Lung (tissue), 17 donors: ENCODE measurements at places on chromosomes 11 and 22. TPM values are rescaled to one million over a fixed set of nuclear protein-coding genes. Genes with fewer than 3 reads are reported as not detected.

- no peak for DNase-seq
- H3K36me3 ChIP-seq: no peaks in the 10 kb centered on the region
- no peaks in the 10 kb centered on the region for H3K27me3 ChIP-seq
These were observed 639.3 kb upstream of the KIRREL3 start for GRCh38 chr11:127639916-127640315.

DNA sequence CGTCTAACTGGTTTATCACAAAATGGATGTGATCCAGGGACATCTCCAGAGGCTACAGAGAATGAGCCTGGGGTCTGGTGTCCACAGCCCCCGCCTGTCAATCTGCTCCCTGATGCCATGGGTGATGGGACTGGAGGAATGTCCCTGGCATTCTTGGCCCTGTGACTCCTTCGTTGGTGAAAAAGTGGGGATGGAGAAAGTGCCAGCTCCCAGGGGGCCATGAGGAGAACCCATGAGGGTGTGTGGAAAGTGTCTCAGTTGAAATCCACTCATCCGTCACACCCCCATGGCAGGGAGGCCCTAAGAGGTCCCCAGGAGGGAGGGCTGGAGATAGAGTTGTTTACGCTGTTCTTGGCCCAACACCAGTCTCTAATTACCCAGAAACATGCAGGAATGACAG lies 322.0 kb downstream of the CTTN start:
- H3K27me3 ChIP-seq: no peaks in the 10 kb centered on the region
- no peaks in the 10 kb centered on the region for H3K4me1 ChIP-seq
- H3K27ac ChIP-seq: no peak overlapping the region
- no peak for DNase-seq
- H3K36me3 ChIP-seq: no peaks in the 10 kb centered on the region
- no peak overlapping the region for H3K4me3 ChIP-seq

GRCh38 chr11:102810950-102811660 lies 13.1 kb upstream of the MMP1 start:
- no peak for DNase-seq
- H3K27me3 ChIP-seq: no peaks in the 10 kb centered on the region
- H3K4me1 ChIP-seq: no peaks in the 10 kb centered on the region
- H3K36me3 ChIP-seq: no peaks in the 10 kb centered on the region

Gene TMEM191B
- total RNA-seq: 8.1 TPM

- peak; percentile 92 for DNase-seq
- H3K36me3 ChIP-seq: no peaks in the 10 kb centered on the region
- H3K27ac ChIP-seq: no peak overlapping the region
These were observed 104.5 kb upstream of the RAG2 start for GRCh38 chr11:36702330-36703054.

GRCh38 chr11:119262668-119263351 lies 54.1 kb downstream of the MCAM start:
- no peak overlapping the region for H3K4me3 ChIP-seq
- no peak for DNase-seq
- peak overlapping the region; percentile 70 for H3K27ac ChIP-seq
- no peaks in the 10 kb centered on the region for H3K36me3 ChIP-seq

- no peak overlapping the region for H3K27ac ChIP-seq
- H3K27me3 ChIP-seq: no peaks in the 10 kb centered on the region
- DNase-seq: no peak
These were observed 10.3 kb upstream of the BDNF start for GRCh38 chr11:27710536-27710935.

DNA sequence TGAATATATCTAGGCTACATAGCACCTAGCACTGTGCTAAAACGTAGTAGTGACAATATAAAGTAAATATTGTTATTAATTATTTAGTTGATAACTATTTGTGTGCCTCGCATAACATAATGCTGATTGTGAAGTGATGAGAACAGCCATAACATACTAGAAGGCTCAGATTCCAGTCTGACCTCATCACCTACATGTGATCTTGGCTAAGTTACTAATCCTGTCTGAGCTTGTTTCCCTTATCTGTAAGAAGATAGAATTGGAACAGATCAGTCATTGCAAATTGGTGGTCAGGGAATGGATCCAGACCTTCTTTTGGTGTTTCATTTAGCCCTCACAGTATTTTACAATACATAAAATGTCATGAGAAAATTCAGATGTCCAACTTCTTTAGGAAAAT lies 103.4 kb upstream of the SEZ6L start:
- H3K27me3 ChIP-seq: peaks cover 5% of the 10 kb centered on the region
- H3K4me1 ChIP-seq: no peaks in the 10 kb centered on the region
- H3K4me3 ChIP-seq: no peak overlapping the region
- no peaks in the 10 kb centered on the region for H3K36me3 ChIP-seq
- DNase-seq: no peak

DNA sequence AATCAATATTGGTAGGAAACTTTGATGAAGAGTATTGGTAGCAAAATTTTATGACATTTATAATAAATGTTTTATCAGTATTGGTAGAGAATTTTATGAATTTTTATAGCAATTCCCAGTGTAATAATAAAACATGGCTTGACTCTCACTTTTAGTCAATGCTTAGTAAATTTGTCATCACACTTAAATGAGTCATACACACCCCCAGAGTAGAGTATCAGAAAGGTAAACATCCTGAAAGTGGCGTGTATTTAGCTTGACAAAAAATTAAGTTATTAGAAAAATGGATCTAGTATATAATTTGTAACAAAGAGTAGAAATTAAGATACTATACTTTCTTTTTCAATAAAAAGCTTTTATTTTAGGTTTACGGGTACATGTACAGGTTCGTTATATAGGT lies 2.6 kb downstream of the MS4A3 start:
- H3K27me3 ChIP-seq: no peaks in the 10 kb centered on the region
- H3K36me3 ChIP-seq: no peaks in the 10 kb centered on the region
- no peak overlapping the region for H3K4me3 ChIP-seq
- no peaks in the 10 kb centered on the region for H3K4me1 ChIP-seq

DNA sequence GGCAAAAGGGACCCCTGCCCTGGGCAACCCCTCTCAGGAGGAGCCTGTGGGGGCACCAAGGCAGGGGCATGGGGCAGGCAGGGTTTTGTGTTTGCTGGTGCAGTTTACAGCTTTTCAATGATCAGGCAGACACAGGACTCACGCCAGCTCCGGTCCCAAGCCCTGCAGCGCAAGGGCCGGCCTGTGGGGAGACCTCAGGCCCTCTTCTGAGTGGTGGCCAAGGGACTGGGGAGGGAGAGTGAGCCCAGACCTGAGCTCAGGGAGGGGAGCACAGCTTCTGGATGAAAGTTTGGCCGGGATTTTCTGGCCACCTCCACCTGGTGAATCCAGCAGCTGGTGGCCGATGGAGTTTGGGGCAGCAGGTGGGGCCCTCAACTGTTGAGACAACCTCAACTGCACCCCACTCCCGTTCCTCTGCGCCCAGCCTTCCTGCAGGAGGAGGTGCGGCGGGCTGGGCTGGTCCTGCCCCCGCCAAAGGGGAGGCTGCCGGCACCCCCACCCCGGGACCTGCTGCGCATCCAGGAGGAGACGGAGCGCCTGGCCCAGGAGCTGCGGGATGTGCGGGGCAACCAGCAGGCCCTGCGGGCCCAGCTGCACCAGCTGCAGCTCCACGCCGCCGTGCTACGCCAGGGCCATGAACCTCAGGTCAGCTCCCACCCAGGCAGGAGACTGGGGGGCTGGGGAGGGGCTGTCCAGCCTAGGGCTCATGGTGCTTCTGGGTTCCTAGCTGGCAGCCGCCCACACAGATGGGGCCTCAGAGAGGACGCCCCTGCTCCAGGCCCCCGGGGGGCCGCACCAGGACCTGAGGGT lies 3.6 kb downstream of the TCIRG1 start:
- no peaks in the 10 kb centered on the region for H3K4me1 ChIP-seq
- no peak overlapping the region for H3K27ac ChIP-seq
- no peaks in the 10 kb centered on the region for H3K27me3 ChIP-seq
- H3K36me3 ChIP-seq: no peaks in the 10 kb centered on the region
- H3K4me3 ChIP-seq: no peak overlapping the region
- DNase-seq: no peak

- H3K27me3 ChIP-seq: no peaks in the 10 kb centered on the region
- no peaks in the 10 kb centered on the region for H3K4me1 ChIP-seq
- H3K4me3 ChIP-seq: no peak overlapping the region
- no peak for DNase-seq
- H3K27ac ChIP-seq: no peak overlapping the region
These were observed 22.1 kb downstream of the GGTLC2 start for GRCh38 chr22:22666307-22667091.

Gene GAL3ST3
- not detected for total RNA-seq

DNA sequence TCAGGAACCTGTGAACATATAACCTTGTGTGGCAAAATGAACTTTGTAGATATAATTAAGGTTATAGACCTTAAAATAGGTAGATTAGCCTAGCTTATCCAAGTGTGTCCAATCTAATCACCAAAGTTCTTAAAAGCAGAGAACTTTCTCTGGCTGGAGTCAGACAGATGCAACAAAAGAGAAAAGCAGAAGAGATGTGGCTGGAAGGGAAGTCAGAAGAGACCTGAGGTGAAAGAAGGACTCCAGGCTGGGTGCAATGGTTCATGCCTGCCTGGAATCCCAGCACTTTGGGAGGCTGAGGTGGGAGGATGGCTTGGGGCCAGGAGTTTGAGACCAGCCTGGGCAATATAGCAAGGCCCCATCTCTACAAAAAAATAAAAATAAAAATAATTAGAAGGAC lies 39.4 kb upstream of the SWAP70 start:
- no peak overlapping the region for H3K27ac ChIP-seq
- H3K4me3 ChIP-seq: no peak overlapping the region
- no peaks in the 10 kb centered on the region for H3K27me3 ChIP-seq
- no peaks in the 10 kb centered on the region for H3K36me3 ChIP-seq

Gene TIMP3
- total RNA-seq: 251 TPM
